ENCODE measurements at places on chromosomes 5 and 9.

DNA sequence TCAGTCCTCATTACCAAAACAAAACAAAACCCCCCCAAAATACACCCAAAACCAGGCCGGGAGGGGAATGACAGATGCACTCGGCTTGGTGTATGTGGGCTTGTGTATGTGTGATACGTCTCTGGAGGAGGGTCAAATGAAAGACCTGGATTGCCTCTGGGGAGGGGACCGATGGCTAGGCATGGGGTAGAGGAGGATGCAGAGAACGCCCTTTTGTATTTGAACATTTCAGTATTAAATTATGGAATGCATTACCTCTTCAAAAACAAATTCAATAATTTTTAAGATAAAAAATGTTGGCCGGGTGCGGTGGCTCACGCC, 61.4 kb downstream of the LMX1B start:
- DNase-seq, result no peak

GRCh38 chr5:119347991-119348390, 7.8 kb upstream of the TNFAIP8 start:
- DNase-seq, result no peak

GRCh38 chr5:172729588-172729987, 41.4 kb downstream of the DUSP1 start:
- no peak for DNase-seq

GRCh38 chr9:79362100-79363081, 209.4 kb upstream of the TLE4 start:
- DNase-seq, result no peak

GRCh38 chr9:94867842-94868312, 141.4 kb downstream of the AOPEP start:
- no peak for DNase-seq

DNA sequence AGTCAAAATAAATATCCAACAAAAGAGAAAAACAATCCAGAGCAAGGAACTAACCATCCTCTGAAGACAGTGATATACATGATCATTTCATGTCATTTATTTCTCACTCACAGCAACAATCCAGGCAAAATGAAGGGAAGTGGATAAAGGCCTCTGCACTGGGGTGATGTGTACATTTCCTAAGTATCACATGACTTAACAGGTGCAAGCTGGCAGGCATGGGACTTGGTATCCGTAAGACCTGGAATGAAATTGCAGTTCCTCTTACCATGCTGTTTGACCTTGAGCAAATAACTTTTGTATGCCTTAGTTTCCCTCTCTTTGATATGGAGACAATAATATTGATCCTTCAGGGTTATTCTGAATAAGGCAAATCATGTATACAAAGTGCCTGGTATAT, 77.6 kb downstream of the PRLR start:
- DNase-seq, result no peak

- DNase-seq, result no peak
Observed at GRCh38 chr5:135743705-135744411, 90.6 kb upstream of the SLC25A48 start.

Data from stimulated activated CD4-positive, alpha-beta T cell treated with anti-CD3 and anti-CD28 coated beads, Interleukin-12 subunit alpha, Interleukin-12 subunit beta, amount 100 ng/mL, for 24 hours (primary cell).